ENCODE measurements at places on chromosomes 3 and 15. TPM values are rescaled to one million over a fixed set of nuclear protein-coding genes. Genes with fewer than 3 reads are reported as not detected.

SAMD7 gene
- total RNA-seq = not detected

ST3GAL6 gene
- total RNA-seq = 1.2 TPM

ROPN1 gene
- total RNA-seq = not detected

DNAH12 gene
- 0.02 TPM for total RNA-seq

HERC2 gene
- 47.8 TPM for total RNA-seq

KCNMB2 gene
- not detected for total RNA-seq

SLC51A gene
- not detected for total RNA-seq

ACAN gene
- total RNA-seq = 0.90 TPM

CAND2 gene
- total RNA-seq = 0.41 TPM

CPA3 gene
- total RNA-seq = not detected

Measured in A549 treated with Mapracorat at 1 μM for 4 hours (cell line).